Activated T-cell treated with anti-CD3 and anti-CD28 coated beads, Interleukin-2, amount 50 U/mL, for 48 hours (primary cell): ENCODE measurements at places on chromosomes 6 and 20.

- DNase-seq = no peak
These were observed 96.2 kb downstream of the ANKS1A start for GRCh38 chr6:34985236-34985635.

DNA sequence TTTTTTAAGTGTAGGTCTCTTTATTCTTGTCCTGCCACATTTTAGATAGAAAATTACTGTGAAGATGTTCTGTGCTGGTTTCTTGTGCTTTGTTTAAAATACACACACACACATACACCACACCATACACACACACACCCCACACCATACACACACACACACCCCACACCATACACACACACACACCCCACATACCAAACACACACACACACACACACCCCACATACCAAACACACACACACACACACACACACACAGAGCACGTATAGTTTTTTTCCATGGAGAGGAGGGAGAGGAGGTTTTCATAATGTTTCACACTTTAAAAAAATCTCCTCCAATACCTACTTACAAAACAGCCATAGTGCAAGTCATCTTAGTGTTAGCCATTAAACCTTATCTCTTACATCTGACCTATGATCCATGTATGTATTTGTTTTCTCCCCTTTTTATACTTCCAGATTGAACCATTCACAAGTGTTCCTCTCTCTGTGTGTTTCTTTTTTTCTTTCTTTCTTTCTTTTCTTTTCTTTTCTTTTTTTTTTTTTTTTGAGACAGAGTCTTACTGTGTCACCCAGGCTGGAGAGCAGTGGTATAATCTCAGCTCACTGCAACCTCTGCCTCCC lies 19.7 kb upstream of the CITED2 start:
- no peak for DNase-seq

- peak; percentile 58 for DNase-seq
These were observed 161.4 kb downstream of the FOXC1 start for GRCh38 chr6:1770968-1771723.

GRCh38 chr20:41509316-41510200 lies 108.6 kb downstream of the CHD6 start:
- DNase-seq = no peak

GRCh38 chr6:48426636-48427035 lies 315.6 kb upstream of the PTCHD4 start:
- DNase-seq = no peak

DNA sequence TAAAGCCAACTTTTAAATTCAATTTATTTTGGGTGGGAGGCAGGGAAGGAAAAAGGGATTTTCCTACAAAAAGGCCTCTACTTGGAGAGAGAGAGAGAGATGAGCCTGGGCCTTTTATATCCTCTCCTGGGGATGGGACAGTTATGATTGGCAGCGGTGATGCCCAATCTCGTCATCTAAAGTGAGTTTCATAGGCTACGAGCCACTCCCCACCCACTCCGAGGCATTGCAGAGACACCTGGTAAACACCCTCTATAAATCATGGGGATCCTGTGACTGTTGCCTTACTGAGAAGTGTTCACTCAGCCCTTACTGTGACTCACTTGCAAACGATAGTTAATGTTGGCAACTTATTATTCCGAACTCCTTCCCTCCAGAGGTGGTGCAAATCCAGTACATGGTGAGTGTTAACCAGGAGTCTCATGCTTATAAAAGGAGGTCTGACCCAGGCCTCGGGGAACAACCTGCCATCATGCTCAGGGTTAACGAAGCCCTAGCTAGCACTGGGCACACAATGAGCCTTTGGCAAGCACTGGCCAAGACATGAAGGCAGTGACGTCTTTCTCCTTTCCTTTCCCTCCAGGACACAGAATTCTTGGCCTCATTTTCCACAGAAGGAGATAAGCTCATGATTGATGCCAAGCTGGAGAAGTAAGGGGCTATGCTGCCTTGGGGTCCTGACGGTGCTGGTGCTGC lies 20.5 kb downstream of the BPIFB4 start:
- no peak for DNase-seq

- no peak for DNase-seq
These were observed 8.3 kb downstream of the IFNGR1 start for GRCh38 chr6:137210903-137211302.

DNA sequence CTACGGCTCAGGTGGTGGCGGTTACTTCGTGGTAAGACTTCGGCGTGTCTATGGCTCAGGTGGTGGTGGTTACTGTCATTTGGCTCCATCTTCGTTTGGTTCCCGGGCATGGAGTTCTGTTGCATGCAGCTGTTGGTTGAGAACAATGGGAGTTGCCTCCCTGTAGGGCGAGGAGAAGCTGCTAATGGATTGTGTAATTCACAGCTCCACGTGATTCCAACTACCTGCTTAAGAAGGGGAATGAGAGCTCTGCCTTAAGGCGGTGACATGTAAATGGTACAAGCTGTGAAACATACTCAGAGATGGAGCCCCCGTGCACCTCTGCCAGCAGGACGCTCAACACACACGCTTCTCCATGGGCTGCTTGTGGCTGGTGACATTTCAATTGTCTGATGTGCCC lies 12.4 kb upstream of the DACT2 start:
- no peak for DNase-seq

- DNase-seq = peak; percentile 83
These were observed 222.4 kb upstream of the JARID2 start for GRCh38 chr6:15023448-15023847.

- no peak for DNase-seq
These were observed 38.5 kb upstream of the BMP6 start for GRCh38 chr6:7687145-7688111.

DNA sequence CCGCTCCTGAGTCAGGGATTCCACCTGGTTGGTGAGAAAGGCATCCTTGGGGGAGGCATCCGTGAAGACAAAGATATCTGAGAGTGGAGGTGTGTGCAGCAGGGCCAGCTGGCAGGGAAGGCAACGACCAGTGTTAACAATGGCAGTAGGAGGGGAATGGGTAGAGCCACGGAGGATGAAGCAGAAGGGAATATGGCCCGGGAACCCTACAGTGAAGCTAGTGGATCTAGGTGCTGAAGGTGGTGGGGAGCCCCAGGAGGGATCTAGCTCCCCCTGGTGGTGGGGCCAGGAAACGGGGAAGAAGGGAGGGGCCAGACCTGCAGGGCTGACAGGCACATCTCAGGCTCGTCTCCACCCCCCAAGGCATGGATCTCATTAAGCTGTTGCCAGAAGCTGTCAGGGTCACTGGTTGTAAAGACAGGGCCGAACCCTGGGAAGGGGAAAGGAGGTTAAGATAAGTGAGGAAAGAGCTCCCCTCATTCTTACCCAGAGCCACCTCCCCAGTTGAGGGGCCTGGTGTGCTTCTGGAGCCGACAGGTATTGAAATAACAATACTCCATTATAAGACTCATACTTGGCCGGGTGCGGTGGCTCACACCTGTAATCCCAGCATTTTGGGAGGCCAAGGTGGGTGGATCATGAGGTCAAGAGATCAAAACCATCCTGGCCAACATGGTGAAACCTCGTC lies 7.3 kb downstream of the VWA7 start:
- peak; percentile 90 for DNase-seq
